ENCODE measurements at places on chromosomes 2 and 18.

GRCh38 chr2:31192851-31193392, 24.4 kb downstream of the CAPN14 start:
- no peak for DNase-seq

DNA sequence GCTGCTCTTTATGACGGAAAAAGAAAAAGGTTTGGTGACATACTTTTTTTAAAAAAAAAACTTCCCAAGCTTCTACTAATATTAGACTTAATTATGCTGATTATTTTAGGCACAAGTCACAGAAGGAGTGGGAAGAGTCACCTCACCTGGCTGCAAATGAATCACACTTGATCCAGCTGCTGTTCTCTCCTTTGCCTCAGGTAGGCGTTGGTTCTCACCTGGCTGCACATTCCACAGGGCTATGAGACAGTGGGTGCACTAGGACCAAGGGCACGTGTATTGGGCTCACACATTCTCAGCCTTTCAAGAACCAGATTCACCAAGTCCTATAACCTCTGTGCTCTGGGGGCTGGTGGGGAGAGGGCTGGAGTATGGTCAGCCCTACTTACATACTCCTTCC, 93.3 kb downstream of the TGFA start:
- no peak for DNase-seq

- no peak for DNase-seq
Observed at GRCh38 chr2:196404276-196404675, 232.9 kb upstream of the STK17B start.

GRCh38 chr18:44453505-44453904, 227.2 kb upstream of the SETBP1 start:
- DNase-seq = no peak

GRCh38 chr2:4486971-4487370, 783.6 kb downstream of the DCDC2C start:
- no peak for DNase-seq

DNA sequence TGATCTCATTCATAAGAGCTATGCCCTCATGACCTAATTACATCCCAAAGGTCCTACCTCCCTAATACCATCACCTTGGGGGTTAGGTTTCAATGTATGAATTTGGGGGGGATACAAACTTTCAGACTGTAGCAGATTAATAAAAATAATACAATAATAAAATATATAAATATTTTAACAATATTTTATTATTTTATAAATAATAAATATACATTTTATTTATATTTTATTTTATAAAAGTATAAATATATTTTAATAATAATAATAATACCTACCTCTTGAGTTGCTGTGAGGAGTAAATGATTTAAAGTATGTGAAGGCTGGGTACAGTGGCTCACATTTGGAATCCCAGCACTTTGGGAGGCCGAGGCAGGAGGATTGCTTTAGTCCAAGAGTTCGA, 8.1 kb upstream of the SLC16A14 start:
- no peak for DNase-seq

- no peak for DNase-seq
Observed at GRCh38 chr2:239022437-239023260, 174.8 kb downstream of the TWIST2 start.

- DNase-seq = no peak
Observed at GRCh38 chr2:227205701-227206100, 41.3 kb downstream of the COL4A3 start.

DNA sequence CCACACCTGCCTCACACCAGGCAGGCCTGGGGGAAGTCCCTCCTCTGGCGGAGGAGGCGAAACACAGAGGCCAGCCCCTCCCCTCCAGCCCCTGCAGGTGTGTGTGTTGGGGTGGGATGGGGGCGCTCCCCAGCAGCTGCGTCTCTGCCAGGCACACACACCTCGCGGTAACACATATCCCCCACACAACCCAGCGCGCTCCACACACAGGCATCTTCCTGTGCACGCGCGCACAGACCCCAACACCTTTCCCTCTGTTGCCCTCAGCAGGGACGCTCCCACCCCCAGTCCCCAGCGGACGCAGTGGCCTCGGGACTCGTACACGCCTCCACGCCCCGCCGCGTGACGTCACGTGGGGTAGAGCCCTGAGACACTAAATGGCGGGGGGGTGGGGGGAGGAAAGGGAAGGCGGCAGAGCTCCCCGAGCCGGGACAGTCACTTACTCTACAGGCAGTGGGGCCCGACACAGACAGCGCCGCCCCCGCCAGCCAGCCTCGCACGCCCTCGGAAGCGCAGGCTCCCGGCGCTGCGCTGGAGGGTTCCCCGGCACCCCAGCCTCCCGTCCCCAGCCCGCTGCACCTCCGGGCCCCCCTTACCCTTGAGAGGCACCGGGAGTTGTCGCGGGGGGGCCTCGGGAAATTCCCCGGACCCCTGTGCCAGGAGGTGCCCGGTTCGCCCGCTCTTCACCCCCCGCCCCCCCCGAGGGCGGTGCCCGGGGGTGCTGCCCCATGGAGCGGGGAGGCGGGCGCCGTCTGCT, at the start of gene WNT10A:
Gene WNT10A (plus strand): TSS at position 751 of the 757 bp plus-strand sequence. CDS start 144 bp downstream, outside the sequence.
- DNase-seq = peak; percentile 73

GRCh38 chr2:204170411-204170810, 233.8 kb downstream of the ICOS start:
- DNase-seq = no peak

DNA sequence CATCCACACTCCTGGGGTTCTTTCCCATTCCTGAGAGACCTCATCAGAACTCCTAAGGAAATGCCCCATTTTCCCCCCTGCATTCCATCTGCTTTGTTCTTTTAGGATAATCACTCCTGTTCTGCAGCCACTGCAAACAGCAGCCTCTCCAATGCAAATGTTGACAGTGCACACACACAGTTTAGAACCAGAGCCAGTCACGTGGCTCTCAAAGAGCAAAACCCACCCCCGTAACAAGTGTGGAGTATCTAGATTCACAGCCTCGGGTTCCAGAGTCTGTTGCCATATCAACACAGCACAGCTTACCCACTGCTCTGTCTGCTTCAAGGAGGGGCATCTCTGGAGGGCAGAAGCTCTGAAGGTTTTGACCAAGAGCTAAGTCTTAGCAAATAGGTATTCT, 180.0 kb downstream of the NAPG start:
- DNase-seq = no peak

GRCh38 chr2:119495948-119496347, 28.3 kb downstream of the SCTR start:
- no peak for DNase-seq

GRCh38 chr2:128748336-128748735, 429.7 kb upstream of the HS6ST1 start:
- no peak for DNase-seq

GRCh38 chr2:238346544-238346943, 26.2 kb downstream of the TRAF3IP1 start:
- no peak for DNase-seq

DNA sequence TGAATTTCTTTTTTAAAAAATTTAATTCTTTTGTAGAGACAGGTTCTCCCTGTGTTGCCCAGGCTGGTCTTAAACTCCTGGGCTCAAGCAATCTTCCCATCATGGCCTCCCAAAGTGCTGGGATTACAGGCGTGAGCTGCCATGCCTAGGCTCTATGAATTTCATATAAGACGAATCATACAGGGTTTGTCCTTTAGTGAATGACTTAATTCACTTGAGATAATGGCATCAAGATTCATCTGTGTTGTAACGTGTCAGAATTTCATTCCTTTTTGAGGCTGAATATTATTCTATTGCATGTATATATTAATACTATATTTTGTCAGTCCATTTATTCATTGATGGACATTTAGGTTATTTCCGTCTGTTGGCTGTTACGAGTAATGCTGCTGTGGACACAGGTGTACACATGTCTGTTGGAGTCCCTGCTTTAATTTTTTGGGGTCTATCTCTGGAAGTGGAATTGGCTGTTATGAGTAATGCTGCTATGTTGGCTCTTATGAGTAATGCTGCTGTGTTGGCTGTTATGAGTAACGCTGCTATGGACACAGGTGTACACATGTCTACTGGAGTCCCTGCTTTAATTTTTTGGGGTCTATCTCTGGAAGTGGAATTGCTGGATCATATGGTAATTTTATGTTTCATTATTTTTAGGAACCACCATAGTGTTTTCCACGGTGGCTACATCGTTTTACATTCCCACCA, 210.6 kb downstream of the CAMKMT start:
- DNase-seq = no peak

DNA sequence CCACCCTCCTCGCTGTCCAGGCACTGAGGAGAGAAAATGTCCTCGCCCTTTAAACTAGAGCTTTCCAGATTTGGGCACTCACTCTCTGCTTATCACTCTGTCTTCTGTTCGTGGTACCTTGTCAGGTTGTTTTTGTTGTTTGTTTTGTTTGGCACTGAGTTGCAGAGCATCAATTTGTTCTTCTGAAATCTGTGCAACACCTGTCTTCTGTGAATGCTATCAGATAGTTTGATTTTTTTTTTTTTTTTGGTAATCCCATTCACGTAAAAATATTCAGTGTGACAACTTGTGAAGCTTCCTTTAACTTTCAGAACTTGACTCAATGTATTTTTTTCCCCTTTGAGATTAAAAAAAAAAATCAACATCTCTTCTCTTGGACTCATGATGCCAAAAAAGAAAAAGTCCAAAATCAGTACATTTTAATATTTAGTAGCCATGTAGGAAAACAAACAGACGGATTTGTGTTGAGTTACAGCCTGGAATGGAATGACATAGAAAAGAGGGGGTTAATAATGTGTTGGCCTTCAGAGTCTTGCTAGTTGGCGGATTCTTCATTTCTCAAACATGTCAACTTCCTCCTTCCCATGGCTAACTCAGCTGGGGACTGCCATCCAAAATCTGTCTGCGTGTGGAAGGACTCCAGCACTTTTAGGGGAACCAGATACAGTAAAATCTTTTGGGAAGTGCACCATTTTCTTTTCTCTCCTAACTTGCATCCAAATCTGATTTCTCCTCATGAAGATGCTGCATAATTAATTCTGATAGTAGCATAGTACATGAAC, 1.6 kb downstream of the TMEM178A start:
- no peak for DNase-seq

DNA sequence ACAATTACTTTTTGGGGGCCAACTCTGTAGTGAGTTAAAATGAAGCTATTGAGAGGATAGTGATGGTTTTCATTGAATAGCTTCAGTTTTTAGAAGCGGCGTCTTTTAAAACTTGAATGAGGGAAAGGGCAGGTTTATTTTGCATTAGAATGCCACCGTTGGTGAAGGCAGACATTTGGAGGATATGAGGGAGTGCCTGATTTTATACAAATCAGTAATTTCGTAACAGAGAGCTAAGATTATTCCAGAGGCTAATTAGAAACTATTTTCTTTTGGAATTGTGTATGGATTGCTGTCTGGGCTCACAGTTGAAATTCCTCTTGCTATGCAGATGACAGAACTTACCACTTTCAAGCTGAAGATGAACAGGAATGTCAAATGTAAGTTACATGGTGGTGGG, 67.6 kb downstream of the ITGB1BP1 start:
- DNase-seq = no peak

- no peak for DNase-seq
Observed at GRCh38 chr18:43620936-43621335, 343.6 kb upstream of the SYT4 start.

DNA sequence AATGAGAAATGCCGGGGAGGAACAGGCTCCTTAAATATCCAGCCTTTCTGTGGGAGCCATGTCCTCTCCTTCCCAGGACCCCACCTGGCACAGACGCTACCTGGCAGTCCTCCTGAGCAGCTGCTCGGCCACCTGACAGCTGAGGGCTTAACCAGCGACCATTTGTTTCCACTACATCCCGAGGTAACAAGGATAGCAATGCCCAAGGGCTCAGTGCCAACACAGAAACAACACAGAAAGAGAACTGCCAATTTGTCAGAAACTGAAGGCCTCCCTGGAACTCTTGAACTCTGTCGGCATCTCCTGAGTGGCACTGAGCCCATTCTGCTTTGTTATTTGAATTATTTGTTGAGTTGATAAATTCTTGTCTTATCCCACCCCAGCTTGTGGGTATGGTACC, 122.2 kb upstream of the ARHGAP28 start:
- DNase-seq = no peak

DNA sequence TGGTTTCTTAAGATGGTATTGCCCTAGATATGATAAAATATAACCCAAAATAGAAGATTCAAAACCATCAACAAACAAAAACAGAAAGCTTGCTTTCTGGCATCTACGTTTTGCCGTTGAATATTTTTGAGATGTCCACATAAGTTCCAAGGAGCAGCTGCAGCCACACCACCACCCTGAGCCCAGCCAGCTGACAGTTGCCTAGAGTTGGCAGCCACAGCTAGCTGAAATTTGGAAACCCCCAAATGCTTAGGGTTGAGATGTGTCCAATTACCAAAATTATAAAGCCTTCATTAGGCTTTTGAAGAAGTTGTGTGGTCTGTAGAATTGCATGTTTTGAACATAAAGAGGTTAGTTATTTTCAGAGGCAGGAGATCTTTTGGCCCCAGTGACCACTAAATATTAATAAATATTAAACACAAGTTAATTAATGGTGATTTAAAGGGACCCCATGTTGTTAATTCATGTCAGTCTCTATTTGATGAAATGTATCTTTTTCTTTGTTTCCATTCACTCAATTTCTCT, 118.1 kb upstream of the DTNA start:
- no peak for DNase-seq

DNA sequence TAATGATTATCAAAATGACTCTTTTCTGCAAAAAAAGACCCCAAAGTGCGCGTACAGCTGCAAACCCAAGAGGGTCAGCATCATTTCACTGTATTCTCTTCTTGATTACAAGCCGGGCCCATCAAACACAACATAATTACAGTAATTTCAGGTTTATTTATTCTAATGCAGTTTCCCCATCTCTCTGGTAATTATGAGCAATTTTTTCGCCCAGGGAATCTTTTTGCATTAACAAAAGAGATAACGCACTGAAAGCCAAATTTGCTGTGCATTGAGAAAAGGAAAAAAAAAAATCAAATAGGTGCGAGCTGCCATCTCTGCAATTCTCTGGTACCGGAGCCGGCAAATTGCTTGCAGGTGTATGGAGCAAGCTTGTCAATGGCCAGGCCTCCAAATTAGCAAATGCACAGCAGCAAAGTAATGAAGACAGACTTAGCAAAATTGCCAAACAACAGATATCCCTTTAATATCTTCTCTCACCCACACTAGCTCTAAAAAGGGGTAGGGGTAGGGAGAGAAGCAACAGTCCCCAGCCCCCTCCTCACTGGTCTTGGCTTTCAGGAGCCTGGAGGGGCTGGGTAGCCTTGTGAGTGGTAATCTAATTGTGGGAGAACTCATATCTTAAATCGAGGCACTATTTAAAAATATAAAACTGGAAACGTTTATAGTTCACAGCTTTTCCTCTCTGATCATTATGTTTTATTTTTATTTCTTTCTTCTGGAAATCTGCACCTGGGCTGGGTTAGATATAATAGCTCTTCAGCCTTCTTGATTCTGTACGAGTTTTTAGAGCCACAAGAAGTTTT, 6.7 kb downstream of the DLX1 start:
- DNase-seq = no peak
